A549 (cell line): ENCODE measurements at places on chromosomes 5 and 9.

DNA sequence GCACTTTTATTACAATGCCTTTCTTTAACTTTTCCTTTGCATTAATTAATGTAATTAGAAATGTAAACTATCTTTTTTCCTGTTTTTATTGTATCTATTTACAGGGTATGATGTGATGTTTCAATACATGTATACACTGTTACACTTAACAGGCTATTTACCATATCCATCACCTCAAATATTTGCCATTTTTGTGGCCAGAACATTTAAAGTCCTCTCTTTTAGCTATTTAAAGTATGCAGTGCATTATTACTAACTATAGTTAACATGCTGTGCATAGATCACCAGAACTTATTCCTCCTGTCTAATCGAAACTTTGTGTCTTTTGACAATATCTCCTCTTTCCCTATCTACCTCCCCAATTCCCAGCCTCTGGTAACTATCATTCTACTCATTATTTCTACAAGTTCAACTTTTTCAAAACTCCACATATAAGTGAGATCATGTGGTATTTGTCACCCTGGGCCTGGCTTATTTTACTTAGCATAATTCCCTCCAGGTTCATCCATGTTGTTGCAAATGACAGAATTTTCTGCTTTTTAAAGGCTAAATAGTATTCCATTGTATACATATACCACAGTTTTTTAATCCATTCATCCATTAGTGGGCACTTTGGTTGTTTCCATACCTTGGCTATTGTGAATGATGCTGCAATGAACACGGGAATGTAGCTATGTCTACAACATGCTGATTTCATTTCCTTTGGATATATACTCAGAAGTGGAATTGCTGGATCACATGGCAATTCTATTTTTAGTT, 32.8 kb downstream of the OR2K2 start:
- DNase-seq = no peak

DNA sequence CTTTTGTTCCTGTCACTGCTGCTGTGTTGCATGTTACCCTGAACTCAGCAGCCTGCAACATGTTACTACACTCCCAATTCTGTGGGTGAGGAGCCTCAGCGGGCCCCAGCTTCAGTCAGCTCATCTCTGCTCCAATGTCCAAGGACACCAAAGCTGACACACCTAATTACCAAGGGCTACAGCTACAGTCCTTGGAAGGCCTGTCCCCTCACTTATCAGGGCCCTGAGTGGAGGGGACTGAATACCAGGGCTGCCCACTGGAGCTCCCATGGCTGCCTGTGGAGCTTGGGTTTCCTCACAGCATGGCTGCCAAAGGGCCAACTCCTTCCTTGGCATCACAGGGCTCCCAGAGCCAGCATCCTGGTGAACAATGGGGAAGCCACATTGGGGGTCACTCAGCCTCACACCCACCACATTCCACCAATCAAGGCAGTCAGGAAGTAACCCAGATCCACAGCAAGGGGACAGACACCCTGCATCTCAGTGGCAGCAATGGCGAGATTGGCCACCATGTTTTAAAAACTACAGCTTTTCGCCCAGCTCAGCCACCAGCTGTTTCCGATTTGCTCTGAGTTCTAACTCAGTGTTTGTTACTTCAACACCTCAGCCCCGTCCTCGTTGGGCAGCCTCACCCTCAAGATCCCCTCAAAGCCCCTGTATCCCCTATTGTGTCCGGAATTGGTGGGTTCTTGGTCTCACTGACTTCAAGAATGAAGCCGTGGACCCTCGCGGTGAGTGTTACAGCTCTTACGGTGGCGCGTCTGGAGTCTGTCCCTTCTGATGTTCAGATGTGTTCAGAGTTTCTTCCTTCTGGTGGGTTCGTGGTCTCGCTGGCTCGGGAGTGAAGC, 18.9 kb downstream of the SEMA4D start:
- DNase-seq = no peak

DNA sequence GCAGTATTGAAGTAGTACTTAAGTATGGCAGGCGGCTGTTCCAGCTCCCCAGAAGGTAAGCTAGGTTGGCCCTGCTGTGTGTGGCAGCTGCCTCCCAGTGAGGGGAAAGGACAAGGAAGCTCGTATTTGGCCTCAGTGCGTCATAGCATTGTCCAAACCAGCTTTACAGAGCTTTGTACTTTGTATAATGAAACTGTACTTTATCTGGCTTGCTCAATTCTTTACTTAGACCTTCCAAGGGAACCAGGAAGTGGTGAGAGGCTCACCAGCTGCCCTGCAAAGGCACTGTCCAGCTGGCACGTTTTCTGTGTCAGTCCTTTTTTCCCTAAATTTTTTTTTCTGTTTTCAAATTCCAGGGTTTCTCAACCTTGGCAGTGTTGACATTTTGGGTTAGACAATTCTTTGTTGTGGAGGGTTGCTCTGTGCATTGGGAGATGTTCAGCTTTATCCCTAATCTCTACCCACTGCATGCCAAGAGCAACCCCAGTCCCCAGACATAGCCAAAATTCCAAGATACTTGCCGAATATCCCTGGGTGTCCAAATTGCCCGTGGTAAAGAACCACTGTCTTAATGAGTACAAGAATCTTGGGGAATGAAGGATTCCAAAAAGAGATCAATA, 474.5 kb downstream of the LRRC70 start:
- no peak for DNase-seq

DNA sequence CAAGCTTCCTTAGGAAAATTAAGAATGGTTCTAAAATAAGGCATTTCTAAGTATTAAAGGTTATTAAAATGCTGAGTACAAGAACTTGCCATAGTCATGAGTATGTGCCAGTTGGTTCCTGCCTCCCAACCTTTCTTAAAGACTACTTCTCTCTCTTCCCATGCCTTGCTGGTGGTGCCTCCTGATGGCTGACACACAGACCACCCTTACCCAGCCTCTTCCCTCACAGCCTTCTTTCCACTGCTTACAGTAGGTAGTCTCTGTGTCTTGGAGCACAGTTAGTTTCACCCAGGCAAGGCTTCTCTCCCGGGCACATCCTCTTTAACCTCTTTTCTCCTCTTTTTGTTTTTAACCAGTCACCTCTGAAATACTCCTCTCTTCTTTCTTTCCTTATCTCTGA, 20.6 kb upstream of the GPR150 start:
- DNase-seq = no peak

DNA sequence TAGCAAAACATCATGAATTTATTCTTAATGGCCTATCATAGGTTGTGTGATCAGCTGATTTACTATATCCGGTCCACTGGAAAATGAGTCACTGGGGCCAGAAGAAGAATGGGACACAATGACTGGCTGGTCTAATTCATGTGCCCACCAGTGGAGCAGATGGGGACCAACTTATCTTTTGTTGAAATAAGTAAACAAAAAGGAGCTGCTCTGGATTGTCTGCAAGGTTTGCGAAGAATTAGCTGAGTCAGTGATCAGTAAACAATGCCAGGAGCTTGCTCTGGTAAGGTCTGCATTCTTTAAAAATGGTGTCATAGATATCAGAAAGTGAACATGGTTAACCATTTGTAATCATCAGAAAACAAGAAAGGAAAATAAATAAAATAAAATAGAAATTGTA, 128.0 kb downstream of the RASEF start:
- peak; percentile 96 for DNase-seq

GRCh38 chr9:137000177-137000930, 4.0 kb upstream of the CLIC3 start:
- no peak for DNase-seq

GRCh38 chr5:89343666-89344065, 460.7 kb upstream of the MEF2C start:
- no peak for DNase-seq

- DNase-seq = no peak
These were observed 17.2 kb downstream of the AGXT2 start for GRCh38 chr5:35030426-35031100.
